ENCODE measurements at places on chromosomes 7 and 10.

DNA sequence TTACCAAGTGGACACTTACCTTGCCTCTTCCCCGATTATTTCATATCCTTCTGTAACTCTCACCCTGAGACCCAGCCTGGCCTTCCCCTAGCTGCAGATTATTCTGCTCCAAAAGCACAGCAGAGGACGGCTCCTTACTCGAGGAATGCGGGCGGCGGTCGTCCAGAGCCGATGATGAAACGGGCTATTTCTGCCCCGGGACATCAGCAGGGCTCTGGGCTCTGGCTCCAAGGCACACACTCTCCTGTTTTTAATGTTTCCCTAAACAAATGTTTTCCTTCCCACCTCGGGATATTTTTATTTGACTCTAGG is 343 bp upstream of the C10orf71 start:
- DNase-seq: no peak

GRCh38 chr7:30837581-30837980 is 66.4 kb downstream of the MINDY4 start:
- DNase-seq: no peak

GRCh38 chr7:86768967-86769760 is 125.5 kb downstream of the GRM3 start:
- DNase-seq: no peak

DNA sequence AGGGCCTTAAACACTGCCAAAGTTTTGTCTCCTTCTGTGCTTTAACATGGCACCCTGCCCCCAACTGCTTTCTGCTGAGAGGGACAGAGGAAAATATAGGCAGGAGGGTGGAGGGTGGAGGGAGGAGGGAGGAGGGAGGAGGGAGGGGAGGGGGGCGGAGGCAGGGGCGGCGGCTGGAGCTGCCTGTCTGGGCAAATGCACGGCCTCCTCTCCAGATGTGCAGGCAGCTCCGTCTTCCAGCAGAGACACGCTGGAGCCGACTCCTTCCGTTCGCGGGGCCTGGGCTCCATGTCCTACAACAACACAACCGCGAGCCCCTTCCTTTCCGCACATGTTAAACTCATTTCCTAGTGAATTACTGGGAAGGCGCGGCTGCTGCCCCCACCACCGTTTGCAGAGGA is 14.2 kb downstream of the EBF3 start:
- no peak for DNase-seq

DNA sequence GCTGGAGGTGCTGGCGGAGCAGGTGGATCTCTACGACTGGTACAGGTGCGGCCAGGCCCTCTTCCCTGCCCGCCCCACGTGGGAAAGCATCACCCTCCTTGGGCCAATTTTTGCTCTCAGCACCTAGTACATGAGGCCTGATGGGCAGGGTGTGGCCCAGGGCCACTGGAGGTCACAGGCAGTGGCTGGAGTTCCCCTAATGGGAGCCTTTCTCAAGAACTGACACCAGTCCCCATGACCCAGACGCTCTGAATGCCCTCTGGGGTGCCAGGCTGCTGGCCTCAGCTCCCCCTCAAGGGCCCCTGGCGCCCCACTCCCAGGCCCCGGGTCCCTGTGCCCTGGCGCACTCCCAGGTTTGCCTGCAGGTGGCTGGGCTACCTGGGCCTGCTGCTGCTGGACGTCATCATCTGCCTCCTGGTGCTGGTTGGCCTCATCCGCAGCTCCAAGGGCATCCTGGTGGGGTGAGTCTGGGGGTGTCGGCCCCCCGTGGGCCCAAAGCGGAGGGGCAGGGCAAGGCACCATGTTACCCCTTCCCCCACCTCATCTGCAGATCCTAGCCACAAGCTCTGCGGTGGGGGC is 15.9 kb downstream of the TTYH3 start:
- DNase-seq: no peak

DNA sequence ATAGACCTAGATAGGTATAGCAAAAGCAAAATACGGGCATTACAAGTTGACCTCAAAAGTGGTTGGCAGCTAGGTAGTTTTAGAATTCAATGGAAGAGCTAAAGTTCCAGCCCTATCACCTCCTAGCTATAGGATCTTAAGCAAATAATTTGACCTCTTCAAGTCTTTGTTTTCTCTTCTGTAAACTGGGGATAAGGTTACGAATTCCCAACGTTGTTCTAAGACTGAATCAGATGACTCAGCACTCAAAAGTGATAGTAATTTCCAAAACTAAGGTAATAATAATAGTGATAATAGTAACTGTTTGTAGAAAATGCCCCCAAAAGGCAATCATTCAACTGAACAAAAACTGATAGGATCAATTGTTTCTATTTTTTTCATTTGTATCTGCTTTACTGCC is 445.2 kb downstream of the KCNMA1 start:
- DNase-seq: no peak

- DNase-seq: no peak
Observed at GRCh38 chr7:156236936-156237599, 403.5 kb upstream of the RNF32 start.

GRCh38 chr7:156620291-156620675 is 20.3 kb upstream of the RNF32 start:
- DNase-seq: no peak

DNA sequence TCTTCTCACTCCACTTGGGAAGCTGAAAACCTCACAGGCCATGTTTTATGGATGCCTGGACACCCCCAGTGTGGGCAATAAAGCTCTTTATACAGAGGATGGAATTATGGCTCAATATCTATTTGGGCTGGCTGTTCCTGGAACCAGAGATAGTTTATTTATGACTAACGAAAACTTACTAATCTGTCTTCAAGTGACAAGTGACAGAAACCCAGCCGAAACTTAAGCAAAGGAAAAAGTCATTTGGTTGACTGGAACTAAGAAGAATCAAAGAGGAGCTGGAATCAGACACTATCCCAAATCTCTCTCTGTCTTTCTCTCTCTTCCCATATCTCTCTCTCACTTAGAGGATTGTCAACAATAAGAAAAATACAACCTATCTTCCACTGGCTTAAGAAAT is 78.3 kb upstream of the CDK6 start:
- no peak for DNase-seq

DNA sequence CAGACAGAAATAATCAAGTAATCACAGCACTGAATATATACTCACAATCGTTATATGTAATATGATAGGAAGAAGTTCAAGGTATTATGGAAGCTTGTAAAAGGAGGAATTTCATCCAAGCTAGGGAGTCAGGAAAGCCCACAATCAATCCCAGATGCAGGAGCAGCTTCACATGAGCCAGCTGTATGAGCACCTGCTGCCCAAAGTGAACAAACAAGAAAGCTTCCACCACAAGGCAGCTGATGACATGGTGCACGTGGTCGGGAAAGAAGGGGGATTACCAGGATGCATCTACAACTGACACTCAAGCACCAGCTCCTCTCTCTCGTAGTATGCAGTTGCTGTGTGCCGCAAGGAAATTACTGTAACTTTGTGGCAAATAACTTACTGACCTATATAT is 225.2 kb downstream of the XPNPEP1 start:
- no peak for DNase-seq

GRCh38 chr7:1559626-1560590 is 3.9 kb upstream of the TMEM184A start:
- DNase-seq: no peak

GRCh38 chr7:129644634-129645230 is 33.2 kb downstream of the NRF1 start:
- peak; percentile 29 for DNase-seq

GRCh38 chr10:86340176-86340990 is 26.2 kb downstream of the GRID1 start:
- DNase-seq: no peak

GRCh38 chr10:127882391-127882790 is 10.3 kb downstream of the CLRN3 start:
- DNase-seq: no peak

GRCh38 chr7:93142127-93142526 is 6.1 kb downstream of the SAMD9L start:
- no peak for DNase-seq

- no peak for DNase-seq
Observed at GRCh38 chr10:60488111-60488669, 98.5 kb upstream of the ANK3 start.

DNA sequence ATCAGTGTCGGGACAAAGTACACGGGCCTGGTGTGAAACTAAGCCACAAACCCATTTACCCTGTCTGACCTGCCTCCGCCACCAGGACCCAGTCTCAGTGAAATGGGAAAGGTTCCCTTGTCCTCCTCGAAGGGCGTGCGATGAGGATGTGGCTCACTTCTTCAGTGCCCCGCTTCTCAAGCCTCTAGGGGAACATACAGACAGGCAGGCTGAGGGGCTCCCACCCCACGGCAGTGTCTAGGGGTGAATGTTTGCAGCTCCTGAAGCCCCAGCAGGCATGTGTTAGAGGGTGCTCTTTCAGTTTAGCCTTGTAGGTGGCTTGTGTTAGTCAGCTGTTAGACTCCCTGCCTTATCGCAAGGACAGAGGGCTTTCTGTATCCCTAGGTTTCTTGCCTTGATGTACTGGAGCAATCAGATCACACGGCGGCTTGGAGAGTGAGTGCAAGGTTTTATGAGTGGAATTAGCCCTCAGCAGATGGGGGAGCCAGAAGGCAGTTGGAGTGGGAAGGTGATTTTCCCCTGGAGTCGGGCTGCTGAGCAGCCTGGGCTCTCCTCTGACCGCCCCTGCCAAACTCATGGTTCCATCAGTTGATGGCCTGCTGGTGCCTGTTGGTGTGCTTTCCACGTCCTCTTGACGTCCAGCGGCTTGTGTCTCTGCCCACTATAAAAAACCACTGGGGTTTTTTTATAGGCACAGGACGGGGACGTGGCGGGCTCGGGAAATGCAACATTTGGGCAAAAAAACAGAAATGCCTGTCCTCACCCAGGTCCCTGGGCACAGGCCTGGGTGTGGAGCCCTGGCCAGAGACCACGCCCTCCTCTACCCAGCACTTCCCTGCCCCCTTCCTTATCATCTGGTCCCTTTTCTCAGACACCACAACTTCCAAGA is 759 bp downstream of the NUDT1 start:
- no peak for DNase-seq

- DNase-seq: no peak
Observed at GRCh38 chr7:155884225-155885166, 72.2 kb upstream of the SHH start.

- no peak for DNase-seq
Observed at GRCh38 chr7:20432071-20432470, 101.4 kb downstream of the ITGB8 start.

DNA sequence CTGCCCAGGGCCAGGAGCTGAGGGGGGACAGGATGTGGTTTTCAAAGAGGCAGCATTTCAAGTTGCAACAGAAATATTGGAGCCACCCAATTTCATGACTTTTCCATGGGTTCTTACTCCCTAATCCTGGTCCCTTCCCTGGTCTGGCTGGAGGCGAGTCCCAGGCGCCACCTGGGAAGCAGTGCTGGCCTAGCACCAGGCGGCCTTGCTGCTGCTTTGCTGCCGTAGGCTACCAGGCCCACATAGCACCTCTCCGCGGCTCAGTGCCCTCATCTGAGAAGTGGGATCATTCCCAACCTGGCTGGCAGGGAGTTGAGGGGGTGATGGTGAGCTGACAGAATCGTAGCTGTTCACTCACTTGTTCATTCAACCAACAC is 33.7 kb downstream of the ZMIZ1 start:
- DNase-seq: no peak

DNA sequence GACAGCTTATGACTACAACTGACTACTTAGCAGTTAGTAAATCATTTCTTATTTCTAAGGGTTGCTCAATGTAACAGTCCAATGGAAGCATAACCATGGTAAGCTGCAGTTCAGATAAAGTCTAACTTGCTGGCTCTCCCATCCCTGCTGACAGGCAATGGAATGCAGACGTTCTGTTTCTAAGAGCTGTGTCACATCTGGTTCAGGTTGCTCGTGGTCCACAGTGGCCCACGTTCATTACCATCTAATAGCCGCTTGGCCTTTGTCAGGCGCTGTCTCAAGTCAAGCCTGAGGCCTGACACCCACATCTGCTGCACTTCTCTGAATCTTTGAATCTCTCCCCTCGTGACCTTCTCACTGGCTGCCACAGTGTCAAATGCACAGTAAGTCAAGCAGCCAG is 240.8 kb downstream of the FGFR2 start:
- no peak for DNase-seq

DNA sequence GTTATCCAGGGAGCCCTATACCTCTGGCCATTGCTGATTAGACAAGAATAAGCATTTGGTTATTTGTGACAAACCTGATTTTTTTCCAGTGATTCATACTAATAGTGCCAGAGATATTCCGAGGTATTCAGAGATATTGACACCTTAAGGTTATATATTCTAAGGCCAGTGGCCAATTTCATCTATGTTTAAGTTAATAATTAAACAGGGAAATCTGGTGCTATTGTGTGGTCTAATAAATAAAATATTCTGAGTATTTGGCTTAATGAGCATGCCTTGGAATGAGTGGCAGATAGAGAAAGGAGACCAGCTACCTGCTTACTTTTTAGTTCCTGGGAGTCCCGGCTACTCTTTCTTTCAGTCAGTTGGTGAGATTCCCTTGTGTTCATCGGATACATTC is 38.6 kb upstream of the MEOX2 start:
- no peak for DNase-seq

- DNase-seq: no peak
Observed at GRCh38 chr7:98027342-98028033, 37.5 kb upstream of the OCM2 start.

- DNase-seq: no peak
Observed at GRCh38 chr7:133428876-133429275, 176.0 kb downstream of the EXOC4 start.

GRCh38 chr7:158959954-158960353 is 103.6 kb downstream of the DYNC2I1 start:
- no peak for DNase-seq

- no peak for DNase-seq
Observed at GRCh38 chr7:96033009-96033598, 260.8 kb downstream of the DYNC1I1 start.

- DNase-seq: no peak
Observed at GRCh38 chr10:13349463-13350274, 1.6 kb upstream of the SEPHS1 start.

DNA sequence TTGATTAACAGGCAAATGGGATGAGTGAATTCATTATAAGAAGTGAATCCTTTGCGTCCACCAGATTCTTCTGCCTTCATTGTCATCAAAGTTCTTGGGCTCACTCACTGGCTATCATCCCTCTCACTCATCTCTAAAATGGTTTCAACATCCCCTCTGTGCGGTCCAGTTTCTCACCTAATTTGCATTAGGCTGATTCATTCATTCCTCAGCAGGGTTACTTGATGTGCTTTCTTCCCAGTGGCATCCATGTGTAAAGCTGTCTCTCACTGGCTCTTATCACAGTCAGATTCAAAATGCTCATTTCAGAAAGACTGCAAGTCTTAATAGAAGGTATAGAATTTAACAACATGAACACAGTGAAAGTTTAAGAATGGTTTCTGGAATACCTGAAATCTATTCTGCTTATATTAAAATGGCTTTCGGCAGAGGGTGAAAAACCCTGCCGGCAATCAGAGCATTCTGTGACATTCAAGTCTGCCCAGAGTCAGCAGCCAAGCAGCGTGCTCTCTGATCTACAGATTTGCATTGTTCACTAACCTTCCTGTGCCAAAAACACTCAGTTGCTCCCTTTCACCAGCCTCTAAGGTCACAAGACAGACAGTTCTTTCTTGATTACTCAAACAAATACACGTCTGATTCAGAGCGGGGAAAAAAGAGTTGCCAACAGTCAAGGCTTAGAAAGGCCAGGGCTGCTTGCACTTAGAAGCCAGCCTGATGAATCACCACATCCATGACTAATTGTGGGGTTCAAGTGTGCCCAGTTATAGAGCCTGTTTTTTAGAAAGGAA is 106.7 kb downstream of the TES start:
- DNase-seq: peak; percentile 6

All from C1 segment of cervical spinal cord (tissue), 14 donors.